Stimulated activated CD4-positive, alpha-beta T cell treated with anti-CD3 and anti-CD28 coated beads, Interleukin-4, amount 100 ng/mL, for 48 hours (primary cell): ENCODE measurements at places on chromosomes 11 and 22.

- DNase-seq: no peak
Measured at GRCh38 chr11:45042560-45042959, 91.9 kb upstream of the TP53I11 start.

DNA sequence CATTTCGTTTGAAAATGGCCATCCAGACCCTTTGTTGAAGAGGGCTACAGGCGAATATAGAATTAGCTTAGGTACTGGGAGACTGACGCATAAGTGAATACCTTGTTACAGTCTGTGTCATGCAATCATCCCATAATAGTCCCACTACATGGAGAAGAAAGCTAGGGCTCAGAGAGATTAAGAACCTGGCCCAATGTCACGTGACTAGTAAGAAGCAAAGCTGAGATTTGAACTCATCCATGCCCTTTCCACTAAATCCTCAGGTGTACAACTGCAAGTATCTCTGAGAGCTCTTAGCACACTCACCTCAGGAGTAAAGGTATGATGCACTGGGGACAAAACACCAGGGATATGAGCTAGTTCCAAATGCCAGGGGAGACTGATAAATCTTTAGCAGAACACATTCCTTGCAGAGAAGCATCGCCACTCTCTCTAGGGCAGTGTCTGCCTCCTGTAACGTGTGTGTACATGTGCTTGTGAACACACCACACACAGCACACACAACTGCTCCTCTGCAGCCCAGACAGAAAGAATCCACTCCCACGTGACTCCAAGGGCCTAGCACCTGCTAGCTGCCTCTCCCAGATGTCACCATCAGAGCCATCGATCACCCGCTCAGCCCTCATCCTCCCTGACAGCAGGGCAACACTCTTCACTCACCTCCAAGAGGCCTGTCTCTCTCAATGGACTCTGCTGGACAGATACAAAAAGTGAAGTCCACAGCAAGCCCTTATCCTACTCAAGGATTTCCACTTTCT lies 402.8 kb downstream of the NXPE2 start:
- no peak for DNase-seq

DNA sequence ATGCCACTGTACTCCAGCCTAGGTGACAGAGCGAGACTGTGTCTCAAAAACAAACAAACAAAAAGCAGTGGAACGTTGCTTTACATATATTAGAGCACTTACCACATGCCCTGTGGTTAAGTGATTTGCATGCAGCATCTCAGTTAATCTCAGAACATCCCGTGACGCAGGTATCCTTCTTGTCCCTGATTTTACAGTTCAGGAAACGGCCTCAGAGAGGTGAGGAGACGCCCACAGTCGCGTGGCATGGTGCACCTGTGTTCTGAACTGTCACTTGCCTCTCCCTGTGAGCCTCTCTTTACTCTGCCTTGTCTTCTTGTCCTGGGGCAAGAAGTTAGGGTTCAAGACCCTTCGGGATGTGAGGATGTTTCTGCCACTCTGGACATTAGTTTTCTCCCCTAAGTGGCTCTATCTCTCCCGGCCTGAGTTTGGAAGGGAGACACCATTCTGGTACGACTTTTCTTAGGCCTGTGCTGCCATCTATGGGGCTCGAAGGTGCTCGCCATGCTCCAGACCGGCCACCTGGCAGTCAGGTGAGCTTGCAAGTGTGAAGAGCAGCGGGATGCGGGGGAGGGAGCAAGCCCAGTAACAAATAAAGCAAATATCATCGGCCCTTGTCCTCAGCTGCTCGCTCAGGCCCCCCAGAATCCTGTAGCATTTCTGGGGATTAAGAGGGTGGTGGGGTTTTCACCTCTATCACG lies 25.6 kb downstream of the YWHAH start:
- peak; percentile 38 for DNase-seq

DNA sequence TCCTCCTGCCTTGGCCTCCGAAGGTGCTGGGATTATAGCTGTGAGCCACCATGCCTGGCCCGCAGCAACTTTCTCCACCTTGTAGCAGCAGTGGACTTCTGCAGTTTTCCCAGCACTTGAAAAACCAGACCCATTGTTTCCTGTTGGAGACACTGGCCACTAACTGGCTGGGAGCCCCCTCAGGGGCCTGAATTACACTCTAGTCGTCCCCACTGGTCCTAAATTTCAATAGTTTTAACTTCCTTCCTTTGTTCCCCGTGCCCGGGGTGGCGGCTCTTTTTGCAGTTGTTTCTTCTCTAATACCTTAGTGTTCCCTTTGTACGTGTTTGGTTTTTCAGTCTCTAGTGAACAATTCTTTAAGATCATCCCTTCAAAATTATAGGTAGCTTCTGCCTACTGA lies 2.6 kb upstream of the MRGPRE start:
- no peak for DNase-seq

DNA sequence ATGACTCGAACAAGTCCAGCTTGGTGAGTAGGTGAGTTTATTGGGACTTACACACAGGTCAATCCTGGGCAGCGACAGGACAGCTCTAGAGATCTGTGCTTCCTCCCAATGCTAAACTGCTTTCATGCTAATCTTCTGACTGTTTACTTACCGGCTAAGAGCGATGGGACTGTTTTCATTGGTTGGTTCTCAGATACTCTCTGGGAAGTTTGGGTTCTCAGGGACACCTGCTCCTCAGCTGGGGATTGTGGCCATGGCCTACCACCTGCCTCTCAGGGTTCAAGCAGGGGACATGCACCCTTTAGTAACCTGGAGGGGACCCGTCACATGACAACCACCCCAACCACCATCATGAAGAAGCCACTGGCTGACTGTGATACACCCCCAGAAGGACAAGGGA lies 13.1 kb downstream of the APOL2 start:
- DNase-seq: no peak

DNA sequence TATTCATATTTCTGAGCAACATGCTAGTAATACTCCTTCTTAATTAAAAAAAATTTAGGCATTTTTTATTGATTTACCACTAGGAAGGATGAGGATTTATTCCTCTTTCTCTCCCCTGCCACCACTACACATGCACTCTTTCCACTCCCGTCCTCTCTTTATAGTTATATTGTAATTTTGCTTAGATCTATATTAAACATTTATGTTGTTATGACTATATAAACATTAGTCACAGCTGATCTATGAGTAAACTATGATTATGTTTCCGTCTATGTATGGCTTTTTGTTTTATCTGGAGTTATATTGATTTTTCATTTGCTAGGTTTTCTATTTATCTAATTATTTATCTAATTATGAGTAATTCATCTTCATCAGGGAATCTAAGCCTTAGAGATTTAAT lies 17.8 kb downstream of the CCDC15 start:
- no peak for DNase-seq

DNA sequence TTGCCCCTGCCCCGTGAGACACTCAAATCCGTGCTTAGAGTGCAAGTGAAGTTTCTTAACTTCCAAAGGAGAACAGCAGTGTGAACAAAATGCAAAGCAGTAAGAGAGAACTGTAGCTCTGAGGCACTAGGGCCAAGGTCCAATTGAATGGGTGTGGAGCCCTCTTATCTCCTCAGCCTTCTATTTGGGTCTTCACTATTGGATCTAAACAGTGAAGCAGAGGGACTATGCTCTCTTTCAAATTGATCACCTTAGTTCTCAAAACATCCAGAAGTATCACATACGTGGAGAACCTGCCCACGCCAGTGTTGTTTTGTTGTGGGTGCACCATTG lies 49.6 kb downstream of the C22orf31 start:
- no peak for DNase-seq
